ENCODE measurements at places on chromosomes 4 and X.

- no peak for DNase-seq
These were observed 181.4 kb upstream of the PDE5A start for GRCh38 chr4:119810001-119810400.

DNA sequence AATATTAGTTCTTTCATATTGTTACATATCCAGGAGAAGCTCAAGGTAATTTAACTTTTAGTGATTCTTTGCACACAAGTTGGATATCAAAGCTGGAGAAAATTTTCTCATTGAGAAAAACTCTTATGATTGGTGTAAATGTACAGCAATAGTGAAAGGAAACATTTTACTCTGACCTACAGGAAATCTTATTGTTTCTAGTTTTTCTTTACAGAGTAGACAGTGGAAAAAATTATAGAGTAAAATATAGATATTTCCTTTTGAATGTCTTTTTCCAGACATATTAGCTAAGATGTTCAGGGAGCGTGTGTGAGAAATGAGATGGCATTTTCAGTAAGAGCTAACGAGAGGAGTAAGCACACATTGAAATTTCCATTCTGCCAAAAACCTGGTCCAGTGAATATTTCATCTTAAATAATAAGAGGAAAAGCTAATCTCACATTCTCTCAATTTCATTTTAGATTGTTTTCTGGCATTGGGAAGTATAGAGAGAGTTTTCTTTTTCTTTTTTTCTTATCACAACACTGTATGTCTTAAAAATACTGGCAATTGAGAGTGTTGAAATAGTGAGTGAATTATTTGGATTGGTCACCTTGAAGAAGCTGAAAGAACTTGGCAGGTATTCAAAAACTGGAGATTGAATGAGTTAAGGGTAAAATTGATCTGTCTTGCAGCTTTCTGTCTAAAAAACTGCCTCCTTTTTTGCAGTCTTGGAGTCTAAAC, 15.6 kb upstream of the ATP8A1 start:
- no peak for DNase-seq

DNA sequence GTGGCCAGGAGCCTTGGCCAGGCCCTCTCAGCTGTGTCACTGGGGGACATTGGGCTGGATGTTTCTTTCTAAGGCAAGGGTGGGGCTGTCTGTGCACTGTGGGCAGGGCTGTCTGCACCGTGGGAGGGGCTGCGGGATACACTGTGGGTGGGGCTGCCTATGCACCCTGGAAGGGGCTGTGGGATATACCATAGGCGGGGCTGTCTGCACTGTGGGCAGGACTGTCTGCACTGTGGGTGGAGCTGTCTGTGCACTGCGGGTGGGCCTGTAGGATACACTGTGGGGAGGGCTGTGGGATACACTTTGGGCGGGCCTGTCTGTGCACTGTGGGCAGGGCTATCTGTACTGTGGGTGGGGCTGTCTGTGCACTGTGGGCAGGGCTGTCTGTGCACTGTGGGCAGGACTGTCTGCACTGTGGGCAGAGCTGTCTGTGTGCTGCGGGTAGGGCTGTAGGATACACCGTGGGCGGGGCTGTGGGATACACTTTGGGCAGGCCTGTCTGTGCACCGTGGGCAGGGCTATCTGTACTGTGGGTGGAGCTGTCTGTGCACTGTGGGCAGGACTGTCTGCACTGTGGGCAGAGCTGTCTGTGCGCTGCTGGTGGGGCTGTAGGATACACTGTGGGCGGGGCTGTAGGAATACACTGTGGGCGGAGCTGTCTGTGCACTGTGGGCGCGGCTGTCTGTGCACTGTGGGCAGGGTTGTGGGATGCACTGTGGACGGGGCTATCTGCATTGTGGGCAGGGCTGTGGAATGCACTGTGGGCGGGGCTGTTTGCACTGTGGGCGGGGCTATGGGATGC, 31.1 kb downstream of the ACOX3 start:
- DNase-seq = peak; percentile 20

- DNase-seq = no peak
These were observed 7.4 kb downstream of the FATE1 start for GRCh38 chrX:151723156-151723760.

DNA sequence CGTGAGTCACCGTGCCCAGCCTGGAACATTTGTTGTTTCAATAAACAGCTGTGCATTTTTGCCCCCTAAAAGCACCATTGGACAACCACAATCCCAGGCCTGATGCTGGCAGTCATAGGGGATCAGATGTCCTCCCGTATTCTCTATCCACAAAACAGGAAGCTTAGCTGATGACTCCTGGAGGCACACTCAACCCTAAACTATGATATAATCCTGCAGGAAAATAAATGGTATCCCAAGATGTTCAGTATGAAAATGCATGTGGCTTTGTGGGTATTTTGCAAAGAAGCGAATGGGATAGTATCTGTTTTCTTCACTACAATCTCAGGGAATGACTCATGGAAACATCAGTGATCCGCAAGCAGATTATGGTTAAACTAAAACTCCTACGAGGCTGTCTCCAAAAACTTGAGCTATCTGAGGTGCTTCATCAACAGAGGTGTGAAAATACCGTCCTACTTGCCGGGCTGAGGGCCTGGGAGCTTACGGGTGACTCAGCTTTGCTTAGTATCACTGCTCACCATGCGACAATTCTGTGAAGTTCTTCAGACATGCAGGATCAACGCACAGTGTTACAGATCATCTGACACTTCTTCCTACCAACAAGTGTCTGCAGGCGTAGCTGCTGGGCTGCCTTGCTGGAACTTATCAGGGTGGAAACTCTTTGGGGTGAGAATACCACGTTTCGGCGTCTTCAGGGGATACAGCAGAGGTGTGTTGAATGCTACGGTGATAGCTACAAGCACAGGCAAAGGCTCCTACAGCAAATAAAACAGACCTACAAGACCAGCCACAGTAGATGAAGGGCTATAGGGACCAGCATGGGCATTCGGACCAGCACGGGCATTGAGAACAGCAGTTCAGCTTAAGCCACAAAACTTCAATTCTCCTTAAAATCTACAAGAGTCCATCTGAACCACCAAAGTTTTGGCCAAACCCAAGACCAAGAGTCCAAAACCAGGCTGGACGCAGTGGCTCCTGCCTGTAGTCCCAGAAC, 148.5 kb downstream of the DHRSX start:
- DNase-seq = no peak

DNA sequence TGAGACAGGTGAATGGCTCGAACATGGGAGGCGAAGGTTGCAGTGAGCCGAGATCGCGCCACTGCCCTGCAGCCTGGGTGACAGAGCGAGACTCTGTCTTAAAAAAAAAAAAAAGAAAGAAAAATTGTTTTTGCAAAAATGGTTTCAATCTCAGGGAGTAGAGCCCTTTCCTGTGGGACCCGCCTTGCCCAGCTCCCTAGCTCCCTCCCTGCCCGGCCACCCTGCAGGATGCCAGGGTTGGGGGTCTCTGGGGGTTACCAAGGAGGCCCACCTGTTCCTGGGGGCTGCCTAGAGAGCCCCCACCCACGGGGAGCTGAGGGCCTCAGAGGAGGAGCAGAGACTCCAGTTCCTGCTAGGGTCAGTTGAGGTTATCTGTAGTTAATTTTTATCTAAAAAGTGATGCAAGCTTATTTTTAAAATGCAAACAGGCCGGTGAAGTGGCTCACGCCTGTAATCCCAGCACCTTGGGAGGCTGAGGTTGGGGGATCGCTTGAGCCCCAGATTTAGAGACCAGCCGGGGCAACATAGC, 18.7 kb upstream of the PLCXD1 start:
- no peak for DNase-seq

Measured in stimulated activated CD8-positive, alpha-beta memory T cell treated with anti-CD3 and anti-CD28 coated beads, Interleukin-4, amount 100 ng/mL, for 4 hours (primary cell).